KBM-7 (cell line): ENCODE measurements at places on chromosomes 5 and 9.

GRCh38 chr9:102587281-102587680 is 407.9 kb upstream of the CYLC2 start:
- no peak for DNase-seq

DNA sequence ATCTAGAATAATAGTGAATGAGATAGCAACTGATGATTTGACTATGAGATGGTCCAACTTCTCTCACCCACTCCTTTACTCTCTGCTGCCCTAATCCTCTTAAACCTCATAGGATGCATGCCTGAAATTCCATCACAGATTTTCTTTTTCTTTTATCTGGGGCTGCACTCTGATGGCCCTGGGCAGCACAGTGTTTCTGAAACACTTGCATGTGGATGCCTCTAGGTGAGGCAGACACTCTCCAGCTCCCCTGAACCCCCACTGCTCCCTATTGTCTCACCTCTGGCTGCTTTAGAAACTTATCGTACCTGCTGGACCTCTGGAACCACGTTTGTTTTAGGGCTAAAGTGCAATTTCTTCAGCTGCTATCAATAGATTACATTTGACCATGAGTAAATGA is 67.5 kb downstream of the HTR4 start:
- DNase-seq: no peak

GRCh38 chr5:129698661-129699060 is 49.2 kb upstream of the MINAR2 start:
- DNase-seq: no peak

GRCh38 chr9:353077-353476 is 138.4 kb downstream of the DOCK8 start:
- no peak for DNase-seq

- DNase-seq: no peak
Measured at GRCh38 chr9:88991066-88992034, at the start of gene S1PR3. TSS of gene S1PR3 (plus strand) at chr9:88991468. CDS start at chr9:89001201, 9,733 bp downstream.

DNA sequence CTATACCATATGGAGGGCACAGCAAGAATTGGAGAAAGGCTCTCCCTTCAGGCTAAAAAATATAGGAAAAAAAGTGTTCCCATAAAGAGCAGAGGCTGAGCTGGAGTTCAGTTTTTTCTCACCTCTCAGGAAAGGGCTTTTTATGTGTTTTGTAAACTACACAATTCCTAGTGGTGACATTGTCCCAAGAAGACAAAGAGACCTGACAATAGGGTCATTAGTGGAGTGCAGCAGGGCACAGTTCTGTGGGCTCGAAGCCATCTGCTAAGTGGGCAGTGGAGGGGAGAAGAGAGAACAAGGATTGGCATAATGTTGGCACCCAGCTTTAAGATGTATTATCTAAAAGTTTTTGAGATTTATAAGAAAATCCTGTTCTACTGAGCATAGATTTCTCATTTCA is 162.5 kb downstream of the HCN1 start:
- DNase-seq: no peak

DNA sequence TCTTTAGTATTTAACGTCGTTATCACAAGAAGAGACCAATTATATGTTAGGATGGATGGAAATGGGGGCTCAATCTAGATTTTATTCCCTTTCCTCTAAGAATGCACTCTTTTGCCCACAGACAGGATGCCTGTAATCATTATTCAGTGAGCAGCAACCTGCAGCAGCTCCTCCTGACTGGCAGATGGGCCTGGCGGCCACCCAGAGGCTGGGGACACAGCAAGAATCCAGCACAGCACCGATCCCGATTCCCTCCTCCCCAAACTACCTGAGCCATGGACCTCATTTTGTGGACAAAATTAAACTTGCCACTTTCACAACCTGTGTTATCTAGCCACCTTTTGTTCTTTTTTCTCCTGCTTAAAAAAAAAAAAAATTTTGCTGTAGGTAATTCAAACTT is 101.0 kb downstream of the USP20 start:
- no peak for DNase-seq

- DNase-seq: no peak
Measured at GRCh38 chr5:138952962-138953361, 77.8 kb upstream of the LRRTM2 start.

- DNase-seq: no peak
Measured at GRCh38 chr9:92492781-92493401, 10.6 kb upstream of the ASPN start.
